ENCODE measurements at places on chromosomes 5 and 9.

- no peak for DNase-seq
These were observed 71.6 kb downstream of the LRRC70 start for GRCh38 chr5:62650197-62650596.

DNA sequence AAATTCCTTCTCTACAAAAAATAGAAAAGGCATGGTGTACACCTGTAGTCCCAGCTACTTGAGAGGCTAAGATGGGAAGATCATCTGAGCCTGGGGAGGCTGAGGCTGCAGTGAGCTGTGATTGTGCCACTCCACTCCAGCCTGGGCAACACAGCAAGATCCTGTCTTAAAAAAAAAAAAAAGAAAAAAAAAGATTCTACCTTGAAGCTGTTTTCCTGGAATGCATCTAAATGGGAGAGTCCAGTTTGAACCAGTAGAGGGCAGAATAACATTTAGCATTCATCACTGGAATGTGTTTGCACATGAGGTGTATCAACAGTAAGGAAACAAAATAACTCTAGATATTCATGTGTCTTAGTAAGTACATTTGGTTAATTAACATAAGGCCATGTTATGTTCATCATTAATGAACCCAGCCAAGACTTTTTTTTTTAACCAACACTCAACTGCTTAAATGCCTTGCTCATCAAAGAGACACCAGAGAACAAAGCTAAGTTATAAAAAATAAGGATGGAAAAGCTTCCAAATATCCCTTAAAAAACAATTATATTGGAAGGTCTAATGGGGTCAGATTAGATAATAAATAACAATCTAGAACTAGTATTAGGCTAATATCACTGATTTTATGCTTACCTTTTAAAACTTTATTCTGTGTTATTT, 16.1 kb downstream of the IFNE start:
- DNase-seq = no peak

- DNase-seq = no peak
These were observed 1295.6 kb upstream of the CDH6 start for GRCh38 chr5:29897916-29898315.

GRCh38 chr5:158638396-158638795, 461.3 kb downstream of the EBF1 start:
- DNase-seq = no peak

DNA sequence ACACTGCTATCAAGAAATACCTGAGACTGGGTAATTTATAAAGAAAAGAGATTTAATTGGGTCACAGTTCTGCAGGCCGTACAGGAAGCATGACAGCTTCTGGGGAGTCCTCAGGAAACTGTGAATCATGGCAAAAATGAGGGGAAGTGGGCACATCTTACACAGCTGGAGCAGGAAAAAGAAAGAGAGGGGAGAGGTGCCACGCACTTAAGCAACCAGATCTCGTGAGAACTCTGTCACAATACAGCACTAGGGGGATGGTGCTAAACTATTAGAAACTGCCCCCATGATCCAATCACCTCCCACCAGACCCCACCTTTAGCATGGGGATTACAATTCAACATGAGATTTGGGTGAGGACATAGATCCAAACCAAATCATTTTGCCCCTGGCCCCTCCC, 105.5 kb upstream of the CPLX2 start:
- no peak for DNase-seq

GRCh38 chr5:142233083-142234032, 91.5 kb downstream of the SPRY4 start:
- DNase-seq = no peak

DNA sequence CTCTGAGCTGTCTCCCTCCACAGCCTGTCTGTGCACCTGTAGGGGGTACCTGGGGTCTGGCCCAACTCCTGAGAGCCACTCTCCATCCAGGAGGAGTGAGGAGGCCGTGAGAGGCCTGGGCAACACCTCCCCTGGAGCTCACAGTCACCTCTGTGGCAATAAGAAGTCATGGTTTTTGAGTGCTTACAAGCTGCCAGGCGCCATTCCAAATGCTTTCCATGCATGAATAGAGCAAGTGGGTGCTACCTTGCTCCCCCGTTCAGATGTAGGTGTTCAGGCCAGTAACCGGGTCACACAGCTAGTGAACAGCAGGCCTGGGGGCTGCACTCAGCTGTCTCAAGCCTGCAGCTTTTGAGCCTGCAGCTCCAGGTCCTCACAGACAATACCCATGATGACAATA, 30.6 kb downstream of the CORO2A start:
- DNase-seq = no peak

DNA sequence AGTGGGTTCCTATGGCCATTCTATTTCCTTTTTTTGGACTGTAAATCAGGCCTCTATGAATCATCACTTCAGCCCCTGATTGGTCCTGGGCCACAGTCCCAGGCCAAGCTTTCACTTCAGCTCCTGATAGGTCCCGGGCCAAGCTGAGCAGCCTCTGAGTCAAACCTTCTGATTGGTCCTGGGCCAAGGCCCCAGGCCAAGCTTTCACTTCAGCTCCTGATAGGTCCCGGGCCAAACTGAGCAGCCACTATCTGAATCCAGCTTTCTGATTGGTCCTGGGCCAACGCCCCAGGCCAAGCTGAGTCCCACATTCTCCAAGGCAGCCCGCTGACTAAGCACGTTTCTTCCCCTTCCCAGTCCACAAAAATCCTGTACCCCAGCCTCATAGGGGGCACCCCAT, 1972.9 kb upstream of the ACO1 start:
- DNase-seq = no peak

Measured in activated T-helper 1 cell treated with anti-CD3 and anti-CD28 coated beads, Interleukin-2, amount 50 U/mL, for 16 hours (primary cell).